RWPE1 (cell line): ENCODE measurements at places on chromosomes 2 and 18.

DNA sequence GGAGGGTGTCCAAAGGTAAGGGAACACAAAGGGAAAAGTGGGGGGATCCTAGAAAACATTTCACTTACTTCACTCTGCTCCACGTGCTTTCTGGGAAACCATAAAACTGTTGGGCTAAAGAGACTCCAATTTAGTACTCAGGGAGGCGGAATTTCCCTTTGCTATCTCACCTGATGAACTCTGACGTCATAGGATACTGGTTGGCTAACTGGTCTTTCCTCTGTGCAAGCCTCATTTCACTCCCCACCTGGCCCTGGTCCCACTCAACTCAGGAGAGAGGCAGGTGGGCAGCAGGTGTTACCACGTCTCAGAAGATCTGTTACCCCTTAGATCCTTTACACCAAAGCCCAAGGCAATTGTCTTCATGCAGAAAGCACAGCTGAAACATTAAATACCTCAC is 51.8 kb upstream of the PMAIP1 start:
- no peak for DNase-seq

GRCh38 chr18:55385770-55386169 is 202.2 kb downstream of the TCF4 start:
- DNase-seq: no peak

DNA sequence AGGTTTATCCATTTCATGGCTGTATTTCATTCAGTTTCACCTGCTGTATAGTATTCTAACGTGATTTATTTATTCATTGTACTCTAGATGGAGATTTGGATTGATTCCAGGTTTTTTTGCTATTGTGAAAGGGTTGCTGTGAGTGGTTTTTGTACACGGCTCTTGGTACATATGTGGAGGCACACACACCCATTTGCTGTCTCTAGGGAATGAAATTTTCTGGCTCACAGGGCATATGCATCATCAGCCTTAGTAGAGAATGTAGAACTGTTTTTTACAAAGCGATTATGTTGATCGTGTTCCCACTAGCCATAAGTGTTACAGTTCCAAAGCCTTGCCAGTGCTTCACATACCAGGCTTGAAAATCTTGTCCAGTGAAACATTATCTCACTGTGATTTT is 5.1 kb downstream of the SPTBN1 start:
- no peak for DNase-seq

DNA sequence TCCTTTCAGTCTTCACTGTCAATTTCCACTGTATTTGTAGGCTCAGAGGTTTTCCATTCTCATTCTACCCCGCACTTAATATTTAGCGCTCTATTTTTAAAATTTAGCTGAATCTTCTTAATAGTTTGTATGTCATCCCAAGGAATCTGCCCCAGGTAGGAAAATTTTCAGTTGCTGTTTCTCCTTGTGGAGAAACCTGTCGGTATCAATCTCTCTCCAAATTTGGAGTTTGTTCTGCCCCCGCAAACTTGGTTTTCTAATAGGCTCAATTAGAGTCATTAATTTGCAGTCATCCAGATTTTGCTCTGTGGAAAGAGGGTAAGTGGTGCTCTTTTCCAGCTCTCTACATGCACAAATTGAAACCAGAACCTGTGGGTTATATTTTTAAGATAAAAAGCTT is 87.6 kb downstream of the DNAH6 start:
- DNase-seq: no peak

- no peak for DNase-seq
Observed at GRCh38 chr18:7757175-7757574, 190.1 kb downstream of the PTPRM start.

GRCh38 chr2:20333738-20334137 is 16.9 kb downstream of the PUM2 start:
- no peak for DNase-seq

- DNase-seq: no peak
Observed at GRCh38 chr2:186576614-186577013, 13.2 kb upstream of the ITGAV start.

DNA sequence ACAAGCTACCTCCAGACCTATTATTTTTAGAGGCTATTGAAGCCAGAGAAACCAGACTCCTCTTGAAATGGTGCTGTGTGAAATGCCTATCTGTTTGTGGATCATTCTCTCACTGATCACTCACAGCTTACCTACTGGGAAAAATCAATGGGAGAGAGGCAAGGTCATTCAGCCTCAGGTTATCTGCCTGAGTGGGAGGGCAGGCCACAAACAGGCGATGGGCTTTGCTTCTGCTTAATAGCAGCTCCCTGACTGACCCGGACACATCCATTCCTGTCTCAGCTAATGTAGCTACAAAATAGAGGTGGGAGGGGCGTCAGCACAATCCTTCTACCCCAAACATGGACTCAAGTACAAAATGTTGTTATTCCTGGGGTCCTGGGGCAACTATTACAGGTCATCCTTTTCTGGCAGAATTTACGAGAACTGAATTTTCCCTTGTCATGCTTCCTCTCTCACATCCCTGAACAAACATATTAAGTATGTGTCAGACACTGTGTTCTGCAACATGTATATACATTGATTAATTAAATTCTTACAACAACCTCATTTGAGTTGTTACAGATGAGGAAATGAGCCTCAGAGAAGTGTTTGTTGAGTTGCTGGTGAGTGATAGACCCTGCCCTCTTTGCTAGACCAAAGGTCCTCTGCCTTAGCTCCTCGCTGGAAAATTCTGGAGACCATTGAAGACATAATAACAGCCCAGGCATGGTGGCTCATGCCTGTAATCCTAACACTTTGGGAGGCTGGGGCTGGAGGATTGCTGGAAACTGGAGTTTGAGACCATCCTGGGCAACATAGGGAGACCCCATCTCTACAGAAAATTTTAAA is 60.5 kb downstream of the CDK15 start:
- no peak for DNase-seq

- DNase-seq: no peak
Observed at GRCh38 chr2:208619993-208620392, 213.4 kb downstream of the PTH2R start.

DNA sequence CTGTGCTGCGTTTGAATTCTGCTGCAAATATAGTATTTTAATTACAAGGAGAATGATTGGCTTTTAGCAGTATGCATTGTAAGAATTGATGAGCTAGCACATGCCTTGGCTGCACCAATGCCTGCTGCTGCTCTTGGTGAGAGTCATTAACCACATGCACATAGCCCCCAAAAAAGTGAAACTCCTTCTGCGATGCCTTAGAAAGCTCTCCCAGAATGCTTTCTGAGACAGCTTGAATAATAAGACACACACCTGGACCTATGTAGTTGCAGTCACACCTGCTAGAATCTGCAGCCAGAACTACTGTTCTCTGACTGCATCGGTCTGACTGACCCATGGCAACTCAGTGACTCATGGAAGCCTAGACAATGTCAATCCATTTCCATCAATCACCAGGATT is 170.1 kb upstream of the DDX18 start:
- no peak for DNase-seq

GRCh38 chr2:20071397-20072383 is 20.3 kb upstream of the LAPTM4A start:
- peak; percentile 81 for DNase-seq

GRCh38 chr2:141493936-141494335 is 636.9 kb downstream of the LRP1B start:
- no peak for DNase-seq

GRCh38 chr2:17878281-17879136 is at the start of gene KCNS3:
TSS of gene KCNS3 (plus strand) at chr2:17878667. CDS start at chr2:17931009, 52,342 bp downstream.
- peak; percentile 64 for DNase-seq

GRCh38 chr2:1750933-1751766 is 6.8 kb upstream of the PXDN start:
- peak; percentile 61 for DNase-seq

GRCh38 chr2:88724643-88725332 is 33.3 kb downstream of the RPIA start:
- DNase-seq: no peak

- DNase-seq: peak; percentile 59
Observed at GRCh38 chr2:190382851-190383250, 25.3 kb upstream of the MFSD6 start.

- no peak for DNase-seq
Observed at GRCh38 chr2:239008677-239009588, 161.0 kb downstream of the TWIST2 start.

GRCh38 chr2:44912660-44913059 is 28.8 kb upstream of the SIX3 start:
- DNase-seq: peak; percentile 18

DNA sequence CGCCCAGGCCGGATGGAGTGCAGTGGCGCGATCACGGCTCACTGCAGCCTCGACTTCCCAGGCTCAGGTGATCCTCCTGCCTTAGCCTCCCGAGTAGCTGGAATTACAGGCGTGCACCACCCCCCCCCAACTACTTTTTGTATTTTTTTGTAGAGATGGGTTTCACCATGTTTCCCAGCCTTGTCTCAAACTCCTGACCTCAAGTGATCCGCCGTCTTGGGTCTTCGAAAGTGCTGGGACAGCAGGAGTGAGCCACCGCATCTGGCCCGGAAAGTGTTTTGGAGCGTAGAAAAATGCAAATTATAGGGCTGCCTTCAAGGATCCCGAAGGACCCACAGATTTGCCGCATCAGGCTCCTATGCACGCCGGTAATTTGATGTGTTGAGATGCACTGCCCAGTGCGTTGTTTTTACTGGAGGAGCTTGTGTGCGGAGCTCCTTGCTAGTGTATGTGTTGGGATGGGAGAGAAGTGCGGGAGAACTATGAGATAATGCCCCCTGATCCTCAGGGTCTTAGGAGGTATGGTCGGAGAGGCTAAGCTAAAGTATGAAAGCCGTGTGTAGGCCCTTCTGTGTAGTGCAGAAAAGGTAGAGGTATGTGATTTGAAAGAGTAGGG is 1.2 kb upstream of the CLASP1 start:
- no peak for DNase-seq

GRCh38 chr18:48811401-48811800 is 139.4 kb downstream of the SMAD7 start:
- DNase-seq: no peak

- DNase-seq: no peak
Observed at GRCh38 chr2:86286516-86286915, 50.9 kb downstream of the REEP1 start.

- DNase-seq: no peak
Observed at GRCh38 chr2:11160731-11161455, 5.6 kb downstream of the SLC66A3 start.

DNA sequence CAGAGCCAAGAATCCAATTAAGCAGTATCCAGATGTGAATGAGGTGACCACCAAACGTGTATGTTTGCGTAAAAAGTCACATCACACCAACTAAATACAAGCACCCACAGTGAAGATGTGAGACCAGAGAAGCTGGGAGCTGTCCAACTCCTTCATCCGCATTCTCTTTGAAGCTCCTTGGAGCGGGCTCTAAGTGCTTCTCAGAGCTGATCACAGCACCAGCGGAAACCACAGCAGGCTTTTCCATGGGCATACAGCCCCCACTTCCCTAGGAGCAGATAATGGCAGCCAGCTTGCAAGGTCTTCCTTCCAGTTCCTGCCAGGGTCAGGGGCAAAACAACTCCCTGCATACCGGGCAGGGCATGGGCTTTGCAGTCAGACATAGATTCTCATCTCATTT is 36.4 kb downstream of the REEP1 start:
- DNase-seq: no peak

- DNase-seq: no peak
Observed at GRCh38 chr2:143138292-143138691, 9.1 kb downstream of the ARHGAP15 start.

DNA sequence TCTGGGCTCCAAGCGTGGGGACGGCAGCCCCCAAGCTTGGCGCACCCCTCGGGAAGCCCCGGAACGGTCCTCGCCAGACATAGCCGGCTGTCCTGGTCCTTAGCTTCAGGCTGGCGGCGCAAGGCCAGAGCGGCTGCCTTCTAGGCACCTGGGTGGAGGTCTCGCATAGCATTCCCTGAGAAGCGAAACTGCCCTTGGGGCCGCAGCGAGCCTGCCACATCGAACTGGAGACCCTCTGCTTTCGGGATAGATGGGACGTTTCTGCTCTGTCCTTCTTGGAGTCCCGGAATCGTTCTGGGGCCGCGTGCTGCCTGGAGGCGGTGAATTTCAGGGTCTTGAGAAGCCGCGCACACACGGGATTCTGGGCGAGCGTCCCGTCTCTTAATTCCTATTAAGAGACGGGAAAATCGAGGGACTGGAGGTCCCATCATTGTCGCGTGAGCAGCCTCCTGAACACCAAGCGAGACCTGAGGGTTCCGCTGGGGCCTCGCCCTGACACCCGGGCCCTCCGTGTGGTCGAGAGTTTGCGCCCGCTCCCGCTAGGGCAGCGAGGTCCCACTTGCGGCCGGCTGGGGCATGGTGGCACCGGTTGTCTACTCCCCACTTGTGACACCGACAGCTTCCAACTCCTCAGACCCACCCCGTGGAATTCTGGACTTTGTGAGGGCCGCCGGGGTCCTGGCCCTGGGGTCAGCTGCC is 9.7 kb upstream of the EN1 start:
- no peak for DNase-seq

GRCh38 chr2:55827855-55828254 is 95.7 kb downstream of the EFEMP1 start:
- DNase-seq: no peak

GRCh38 chr2:24107-24506 is 22.2 kb downstream of the FAM110C start:
- no peak for DNase-seq

DNA sequence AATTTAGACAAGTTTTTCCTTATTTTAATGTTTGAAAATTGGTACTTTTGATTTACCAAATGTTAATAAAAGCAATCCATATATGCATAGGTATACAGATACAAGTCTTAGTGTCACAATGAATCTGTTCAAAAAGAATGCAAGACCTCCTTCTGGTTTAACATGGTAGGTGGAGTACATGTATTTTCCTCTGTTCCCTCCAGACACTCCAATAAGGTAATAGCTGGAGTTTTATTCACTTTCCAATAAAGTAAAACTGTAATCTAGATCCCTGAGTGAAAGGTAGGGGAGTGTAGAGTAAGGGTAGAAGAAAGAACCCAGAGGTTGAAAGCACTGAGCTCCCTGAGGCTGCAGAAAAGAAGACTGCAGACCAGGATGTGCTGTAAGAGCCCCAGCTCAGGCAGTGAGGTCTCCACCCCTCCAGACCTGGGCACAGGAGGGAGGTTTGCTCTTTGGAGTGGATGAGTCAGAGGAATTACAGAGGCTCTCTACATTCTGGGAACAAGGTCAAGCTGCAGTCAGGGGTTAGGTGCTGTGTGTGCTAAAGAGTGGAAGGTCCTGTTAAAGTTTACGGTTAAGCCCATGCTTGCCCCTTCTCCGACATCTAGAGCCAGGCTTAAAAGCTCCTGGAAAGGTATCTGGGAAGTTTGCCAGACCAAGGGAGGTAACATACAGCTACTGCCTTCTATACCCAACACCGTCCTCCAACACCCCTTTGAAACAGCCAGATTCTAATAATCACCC is 27.6 kb upstream of the STAT1 start:
- peak; percentile 65 for DNase-seq

- DNase-seq: peak; percentile 74
Observed at GRCh38 chr2:95043300-95044093, 18.0 kb downstream of the MAL start.

DNA sequence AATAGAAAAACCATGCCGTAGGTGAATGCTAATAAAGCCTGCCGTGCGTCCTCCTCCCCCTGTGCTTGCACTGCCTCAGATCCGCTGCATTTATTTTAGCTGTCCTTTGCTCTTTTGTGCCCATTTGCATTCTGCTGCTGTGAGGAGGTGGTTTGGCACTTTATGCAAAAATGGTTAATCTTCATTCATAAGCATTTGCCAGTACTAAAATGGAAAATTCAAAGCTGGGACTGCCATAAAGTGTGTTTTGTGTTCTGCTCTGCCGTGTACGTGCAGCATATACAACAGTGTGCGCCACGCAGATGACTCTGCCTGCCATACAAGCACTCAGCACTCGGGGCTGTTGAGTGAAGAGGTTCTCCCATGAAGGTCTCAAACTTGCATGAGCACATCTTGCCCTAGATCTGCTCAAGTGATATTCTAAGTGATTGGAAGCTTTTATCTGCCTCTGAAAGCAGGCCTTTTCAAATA is 73.6 kb downstream of the SPATS2L start:
- DNase-seq: no peak
